ENCODE measurements at places on chromosomes 5 and 9.

DNA sequence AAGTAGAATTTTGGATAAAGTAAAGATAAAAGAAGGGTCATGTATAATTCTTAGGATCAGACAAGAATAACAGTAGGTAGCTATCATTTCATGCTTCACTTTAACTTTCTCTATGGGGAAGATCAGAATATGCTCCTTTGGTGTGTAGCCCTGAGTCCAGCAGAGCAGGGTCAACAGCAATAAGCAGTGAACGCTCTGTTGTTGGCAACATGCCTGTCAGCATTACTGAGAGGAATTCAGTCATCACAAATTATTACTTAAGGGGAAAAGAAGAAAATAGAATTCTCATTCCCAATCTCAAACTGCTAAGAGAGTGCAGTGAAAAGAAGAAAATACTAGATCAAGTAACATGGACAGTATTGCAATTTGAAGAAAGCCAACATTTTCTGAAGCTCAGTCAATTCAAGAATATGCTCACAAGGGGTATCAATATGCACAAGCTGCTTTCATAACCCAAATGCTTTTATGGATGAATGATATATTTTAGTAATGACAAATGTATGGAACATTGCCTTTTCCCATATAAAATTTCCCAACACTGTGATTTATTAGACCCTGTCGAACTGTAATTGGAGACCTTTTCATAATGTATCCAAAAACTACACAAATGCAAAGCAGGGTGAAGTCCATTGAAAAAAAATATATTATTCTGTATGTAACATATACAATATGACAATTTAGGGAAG lies 1359.4 kb downstream of the EFNA5 start:
- no peak for DNase-seq

- DNase-seq = no peak
Observed at GRCh38 chr5:167177736-167178135, 1113.7 kb upstream of the WWC1 start.

DNA sequence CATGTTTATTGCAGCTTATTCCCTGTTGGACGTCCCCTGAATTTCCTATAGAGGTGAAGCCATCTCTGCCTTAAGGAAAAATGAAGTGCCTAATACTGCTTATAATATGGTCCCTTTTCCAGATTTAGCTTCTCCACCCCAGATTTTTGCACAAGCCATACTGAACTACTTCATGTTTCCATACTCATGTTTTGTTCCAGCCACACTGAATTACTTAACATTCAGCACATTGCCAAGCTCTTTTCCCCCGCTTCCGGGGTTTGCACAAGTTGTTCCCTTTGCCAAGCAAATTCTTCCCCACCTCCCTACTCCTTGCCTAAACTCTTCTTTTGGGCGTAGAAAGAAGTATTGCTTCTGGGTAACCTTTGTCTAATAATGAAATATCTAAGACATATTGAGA lies 1.7 kb upstream of the CNTRL start:
- peak; percentile 74 for DNase-seq

DNA sequence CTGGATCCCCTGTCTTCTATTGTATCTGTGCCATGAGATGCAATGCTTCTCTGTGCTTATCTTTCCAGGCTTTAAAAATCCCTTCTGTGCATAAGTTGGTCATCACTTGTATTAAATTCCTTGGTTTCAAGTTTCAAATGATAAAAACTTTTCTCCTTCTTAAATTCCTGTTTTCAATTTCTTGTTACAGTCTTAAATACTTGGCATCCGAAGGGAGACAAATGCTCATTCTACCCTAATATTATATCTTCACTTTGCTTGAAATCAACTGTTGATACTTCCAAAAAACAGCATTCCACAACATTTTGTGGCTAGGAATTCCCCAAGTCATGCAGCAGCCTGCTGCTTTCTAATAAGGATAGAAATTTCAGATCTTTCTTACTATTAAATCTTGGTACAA lies 413.2 kb upstream of the ACTBL2 start:
- DNase-seq = peak; percentile 48

- no peak for DNase-seq
Observed at GRCh38 chr5:34436761-34437501, 219.2 kb upstream of the RAI14 start.

DNA sequence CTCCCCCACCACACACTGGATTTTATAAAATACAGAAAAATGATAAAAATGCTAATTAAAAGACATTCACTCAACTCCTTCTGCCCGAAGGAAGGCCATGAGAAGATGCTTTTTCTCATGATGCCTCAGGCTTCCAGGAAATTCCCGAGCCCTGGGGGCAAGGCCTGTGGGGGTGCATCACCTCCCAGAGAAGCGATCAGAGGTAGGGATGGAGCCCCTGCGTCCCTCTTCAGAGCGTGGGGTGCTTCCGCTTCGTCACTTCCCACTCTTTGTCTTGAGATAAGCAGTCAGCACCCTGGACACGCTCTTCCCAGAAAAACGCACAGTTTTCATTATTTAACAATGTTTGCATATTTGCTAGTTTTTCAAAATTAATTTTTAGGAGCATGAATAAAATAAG lies 33.3 kb upstream of the SH3PXD2B start:
- DNase-seq = no peak

GRCh38 chr5:125357660-125358059 lies 611.2 kb upstream of the ZNF608 start:
- DNase-seq = no peak

DNA sequence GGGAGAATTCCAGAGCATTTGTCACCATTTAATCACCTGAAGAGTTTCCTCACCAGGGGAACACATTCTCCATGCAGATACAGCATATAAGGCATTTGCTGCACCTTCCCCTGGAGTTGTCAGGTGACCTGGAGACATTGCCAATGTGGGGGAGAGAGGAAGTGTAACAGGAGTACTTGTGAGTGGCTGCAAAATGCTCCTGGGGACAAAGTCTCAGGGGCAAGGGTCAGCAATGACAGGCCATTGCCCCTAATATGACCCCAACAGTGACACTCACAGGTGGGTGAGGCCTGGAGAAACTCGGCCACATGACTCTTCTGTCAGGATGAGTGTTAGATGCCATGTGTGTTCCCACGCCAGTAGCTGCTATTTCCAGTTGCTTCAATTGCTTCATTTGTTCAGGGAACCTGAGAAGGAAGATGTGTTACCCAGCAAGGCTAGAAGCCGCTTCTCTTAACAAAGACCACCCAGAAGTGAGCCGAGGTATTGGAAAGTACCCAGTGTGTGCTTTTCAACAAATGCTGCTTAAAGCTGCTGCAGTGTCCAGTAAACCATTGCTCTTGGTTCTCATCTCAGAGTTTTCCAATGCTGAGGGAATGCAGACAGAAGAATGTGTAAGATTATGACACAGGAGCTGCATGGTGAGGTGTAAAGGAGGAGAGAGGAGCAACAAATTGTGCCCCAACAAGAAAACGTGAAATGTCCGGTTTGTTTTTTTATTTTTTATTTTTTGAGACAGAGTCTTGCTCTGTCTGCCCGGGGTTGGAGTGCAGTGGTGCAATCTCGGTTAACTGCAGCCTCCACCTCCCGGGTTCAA lies 128.2 kb upstream of the SLC44A1 start:
- no peak for DNase-seq

GRCh38 chr5:118883362-118883761 lies 105.0 kb downstream of the DTWD2 start:
- DNase-seq = no peak

GRCh38 chr9:26723486-26723885 lies 169.1 kb downstream of the CAAP1 start:
- no peak for DNase-seq

DNA sequence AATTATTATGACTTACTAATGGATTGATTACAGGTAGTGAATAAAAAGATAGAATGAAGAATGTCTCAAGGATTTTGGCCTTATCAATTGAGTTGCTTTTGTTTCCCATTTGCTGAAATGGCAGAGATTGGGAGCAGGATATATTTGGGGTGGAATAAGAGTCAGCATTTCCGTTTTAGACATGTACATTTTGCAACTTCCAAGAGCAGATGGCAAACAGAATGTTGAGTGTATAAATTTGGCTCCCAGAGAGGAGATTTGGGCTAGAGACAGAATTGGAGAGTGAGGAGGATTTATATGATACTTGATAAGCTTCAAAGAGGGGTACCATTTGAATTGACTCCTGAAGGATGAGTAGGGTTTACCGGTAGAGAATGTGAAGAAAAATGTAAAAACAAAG lies 437.9 kb upstream of the PAPPA start:
- no peak for DNase-seq

DNA sequence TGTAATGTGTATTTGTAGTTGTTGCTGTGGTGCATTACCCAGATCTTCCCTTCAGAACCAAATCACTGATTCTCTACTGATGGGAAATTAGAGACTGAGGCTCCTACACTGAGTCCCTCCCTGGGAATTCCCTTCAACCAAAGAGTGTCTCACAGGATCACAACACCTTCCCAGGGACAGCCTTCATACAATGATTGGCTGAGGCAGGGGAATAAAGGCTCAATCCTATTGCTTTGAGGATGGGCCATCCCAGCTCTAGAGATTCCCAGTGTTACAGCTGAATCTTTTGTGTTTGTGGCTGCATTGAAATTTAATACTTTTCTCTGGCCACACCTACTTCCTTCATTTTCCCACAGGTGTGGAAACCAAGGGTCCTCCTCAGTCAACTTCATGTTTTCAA lies 96.4 kb upstream of the ELL2 start:
- DNase-seq = no peak

DNA sequence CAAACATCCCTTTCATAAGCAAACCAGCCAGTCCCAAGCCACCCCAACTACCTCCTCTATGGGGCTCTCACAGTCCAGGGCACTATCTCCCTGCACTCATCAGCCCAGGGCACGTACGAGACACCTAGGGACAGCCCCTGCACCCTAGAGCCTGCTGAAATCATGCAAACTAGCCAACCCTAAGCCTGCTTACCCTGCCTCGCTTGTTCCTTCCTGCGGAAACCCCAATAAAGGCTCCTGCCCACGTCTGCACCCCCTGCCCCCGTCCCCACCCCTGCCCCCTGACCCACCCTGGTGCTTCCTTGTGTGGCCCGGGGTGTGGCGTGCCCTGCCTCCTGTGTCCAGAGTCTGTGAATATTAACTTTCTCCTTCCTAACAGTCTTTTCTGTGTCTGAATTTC lies 135.9 kb downstream of the GADD45G start:
- no peak for DNase-seq

- DNase-seq = no peak
Observed at GRCh38 chr9:136668983-136669790, 6.5 kb downstream of the EGFL7 start.

GRCh38 chr9:16257604-16258003 lies 612.9 kb downstream of the BNC2 start:
- DNase-seq = peak; percentile 60

DNA sequence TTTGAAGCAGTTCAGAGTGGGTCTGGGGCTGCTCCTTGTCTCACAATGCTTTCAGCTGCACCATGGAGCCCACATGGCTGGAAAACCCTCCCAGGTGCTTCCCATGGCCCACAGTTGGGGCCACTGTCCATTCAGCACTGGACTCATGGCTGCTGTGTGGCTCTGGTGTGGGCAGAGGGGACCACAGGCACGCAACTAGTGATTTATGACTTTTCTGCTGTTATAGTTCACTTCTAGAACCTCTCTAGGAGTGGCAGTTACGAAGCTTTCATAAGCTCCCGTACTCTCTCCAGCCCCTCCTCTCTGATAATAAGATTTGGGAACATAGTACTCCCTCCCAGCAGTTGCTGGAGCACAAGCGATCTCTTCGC lies 29.0 kb downstream of the GLRA1 start:
- peak; percentile 10 for DNase-seq

DNA sequence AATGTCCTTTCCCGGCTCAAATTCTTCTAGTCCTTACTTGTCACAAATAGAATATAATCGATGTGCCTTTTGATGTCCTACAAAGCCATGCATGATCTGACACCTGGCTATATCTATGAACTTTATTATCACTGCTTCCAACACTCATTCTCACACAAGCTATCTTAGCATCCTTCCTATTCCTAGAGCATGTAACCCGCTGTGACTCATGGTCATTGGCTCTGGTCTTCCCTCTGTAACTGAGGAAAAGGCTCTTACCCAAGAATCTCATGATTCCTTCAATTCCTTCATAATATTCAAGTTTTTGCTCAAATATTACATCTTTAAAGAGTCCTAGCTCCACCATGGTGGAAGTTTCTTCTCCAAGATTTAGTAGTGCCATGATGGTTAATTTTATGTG lies 480.0 kb upstream of the PAPPA start:
- DNase-seq = peak; percentile 31

GRCh38 chr9:128771094-128771721 lies 519 bp downstream of the ZER1 start:
- peak; percentile 65 for DNase-seq

DNA sequence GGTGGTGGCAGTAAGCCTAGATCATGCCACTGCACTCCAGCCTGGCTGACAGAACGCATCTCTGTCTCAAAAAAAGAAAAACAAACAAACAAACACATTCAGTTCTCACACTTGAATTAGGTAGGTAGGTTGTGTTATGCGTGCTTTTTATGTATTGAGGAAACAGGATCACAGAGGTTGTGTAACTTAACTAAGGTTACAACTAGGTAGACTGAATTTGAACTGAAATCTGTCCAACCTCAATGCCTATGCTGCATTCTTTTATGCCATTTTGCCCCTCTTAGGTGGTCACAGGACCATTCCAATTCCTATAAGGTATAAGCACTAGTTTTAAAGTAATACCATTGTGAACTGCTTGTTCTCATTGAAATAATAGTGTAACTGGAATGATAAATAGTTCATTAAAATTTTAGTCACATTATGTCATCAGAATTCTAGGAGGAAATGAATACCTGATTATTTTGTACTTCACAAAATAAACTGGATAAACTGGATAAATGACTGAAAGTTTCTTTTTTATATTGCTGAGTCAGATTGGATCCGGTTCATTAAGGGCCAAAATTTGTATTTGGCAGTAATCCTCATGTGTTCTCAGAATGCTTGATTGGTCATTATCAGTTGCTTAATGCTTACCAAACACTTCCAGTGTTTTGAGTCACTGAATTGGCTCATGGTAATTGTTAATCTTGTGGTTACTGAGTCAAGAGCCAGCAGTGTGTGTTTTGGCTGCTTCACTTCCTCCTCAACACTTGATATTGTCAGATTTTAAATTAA lies 7.1 kb downstream of the UBAP1 start:
- DNase-seq = peak; percentile 87

DNA sequence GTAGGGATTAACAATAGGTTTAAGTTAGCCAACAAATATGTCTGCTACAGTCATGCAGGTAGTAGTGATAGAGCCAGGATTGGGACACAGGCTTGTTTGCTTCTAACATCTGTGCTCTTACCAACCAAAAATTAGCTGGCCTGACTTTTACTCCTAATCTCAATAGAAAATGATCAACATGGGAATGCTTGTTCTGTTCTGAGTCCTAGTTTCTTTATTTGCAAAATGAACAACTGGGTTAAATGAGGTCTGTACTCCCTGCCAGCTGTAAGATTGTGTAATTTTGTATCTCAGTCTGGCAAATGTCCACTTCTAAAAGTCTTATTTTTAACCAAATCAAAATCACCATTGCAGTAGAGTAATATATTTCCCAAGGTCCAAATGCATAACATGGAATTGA lies 216.8 kb downstream of the NMUR2 start:
- DNase-seq = no peak

GRCh38 chr5:73031839-73032238 lies 76.0 kb downstream of the FCHO2 start:
- peak; percentile 32 for DNase-seq

Measured in GM03348 (cell line).